ENCODE measurements at places on chromosomes 6 and 20.
A peak's percentile ranks its signal among the peaks of the same experiment; 100 is the strongest.

DNA sequence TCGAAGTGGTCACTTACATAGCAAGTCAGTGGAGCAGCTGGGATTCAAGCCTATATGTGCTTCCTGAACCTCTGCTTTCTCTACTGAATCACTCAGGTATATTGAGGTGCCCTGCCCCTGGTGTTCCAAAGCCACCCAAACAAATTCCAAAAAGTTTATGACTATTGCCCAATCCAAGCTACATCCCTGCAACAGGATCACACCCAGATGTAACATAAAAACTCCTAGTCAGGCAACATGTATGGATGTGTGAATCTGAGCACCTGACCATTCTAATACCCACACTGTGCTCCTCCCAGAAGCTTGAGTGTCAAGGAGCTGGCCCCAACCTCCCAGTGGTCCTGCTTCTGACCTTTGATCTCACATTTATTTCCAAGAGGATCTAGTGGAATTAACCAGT, 39.5 kb upstream of the SIRPA start:
- no peak for DNase-seq

GRCh38 chr20:23267909-23268308, 82.7 kb upstream of the NXT1 start:
- DNase-seq: no peak

GRCh38 chr6:117951783-117952182, 44.7 kb downstream of the SLC35F1 start:
- no peak for DNase-seq

- no peak for DNase-seq
These were observed 1.9 kb downstream of the ABRACL start for GRCh38 chr6:139030228-139030963.

DNA sequence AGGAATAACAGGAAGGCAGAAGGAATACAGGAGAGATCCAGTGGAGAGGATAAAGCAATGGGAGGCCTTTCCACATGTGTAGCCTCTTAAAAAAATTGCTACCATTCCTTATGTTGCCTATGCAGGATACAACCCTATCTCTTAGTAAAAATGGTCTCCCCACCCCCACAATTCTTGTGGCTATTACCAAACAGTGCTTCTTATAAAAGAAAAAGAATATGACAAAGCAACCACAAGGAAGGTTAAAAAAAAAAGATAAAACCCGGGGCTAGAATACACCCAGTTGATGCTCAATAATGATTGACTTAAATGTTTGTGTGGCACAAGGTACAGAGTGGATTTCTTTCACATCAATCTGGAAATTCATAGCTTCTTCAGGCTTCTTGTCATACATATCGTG, 250.9 kb downstream of the HIVEP2 start:
- DNase-seq: peak; percentile 26

- peak; percentile 84 for DNase-seq
These were observed 93.5 kb downstream of the MAP3K7 start for GRCh38 chr6:90493332-90493731.

- DNase-seq: peak; percentile 82
These were observed 6.5 kb upstream of the BCAS4 start for GRCh38 chr20:50788045-50788991.

- DNase-seq: no peak
These were observed 15.4 kb downstream of the GCLC start for GRCh38 chr6:53529324-53530036.

DNA sequence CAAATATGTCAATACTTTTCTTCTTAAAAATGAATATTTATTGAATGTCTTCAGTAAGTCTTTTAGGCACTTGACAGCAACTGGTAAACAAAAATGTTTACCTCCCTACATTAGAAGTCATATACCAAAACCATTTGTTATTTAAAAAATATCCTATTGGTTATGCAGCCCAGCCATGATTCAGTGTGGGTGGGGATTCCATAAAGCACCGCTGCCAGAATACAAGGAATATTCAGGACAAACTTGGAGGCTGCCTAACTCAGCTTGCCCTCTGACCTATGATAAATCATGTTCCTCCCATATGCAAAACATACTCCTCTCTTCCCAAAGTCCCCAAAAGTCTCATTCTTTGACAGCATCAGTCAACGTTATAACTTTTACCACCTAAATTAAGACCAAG, 486.8 kb upstream of the IRAK1BP1 start:
- DNase-seq: no peak

GRCh38 chr6:29925727-29926412, 16.5 kb upstream of the HLA-A start:
- DNase-seq: no peak

DNA sequence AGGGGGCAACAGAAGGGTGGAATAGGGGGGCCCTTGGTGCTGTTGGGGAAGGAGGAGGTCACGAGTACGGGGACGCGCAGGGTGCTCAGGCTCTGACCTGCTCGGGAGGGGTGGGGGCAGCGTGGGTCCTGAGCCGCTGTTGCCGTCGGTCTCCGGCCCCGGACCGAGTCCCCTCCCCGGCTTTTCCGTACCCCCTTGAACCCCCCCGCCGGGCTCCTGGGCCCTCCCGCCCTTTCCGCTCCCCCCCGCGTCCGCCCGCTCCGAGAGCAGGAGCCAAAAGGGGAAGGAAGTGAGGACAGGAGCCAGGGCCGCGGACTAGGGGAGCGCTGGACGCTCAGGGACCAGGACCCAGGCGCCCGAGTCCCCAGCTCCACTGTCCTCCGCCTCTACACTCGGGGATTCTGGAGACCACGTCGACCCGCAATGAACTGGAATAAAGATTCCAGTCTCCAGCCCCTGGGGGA, at the start of gene RGL2:
RGL2 (minus strand) TSS at position 170 of the 464 bp plus-strand sequence. CDS start 332 bp downstream, outside the sequence.
- peak; percentile 62 for DNase-seq

DNA sequence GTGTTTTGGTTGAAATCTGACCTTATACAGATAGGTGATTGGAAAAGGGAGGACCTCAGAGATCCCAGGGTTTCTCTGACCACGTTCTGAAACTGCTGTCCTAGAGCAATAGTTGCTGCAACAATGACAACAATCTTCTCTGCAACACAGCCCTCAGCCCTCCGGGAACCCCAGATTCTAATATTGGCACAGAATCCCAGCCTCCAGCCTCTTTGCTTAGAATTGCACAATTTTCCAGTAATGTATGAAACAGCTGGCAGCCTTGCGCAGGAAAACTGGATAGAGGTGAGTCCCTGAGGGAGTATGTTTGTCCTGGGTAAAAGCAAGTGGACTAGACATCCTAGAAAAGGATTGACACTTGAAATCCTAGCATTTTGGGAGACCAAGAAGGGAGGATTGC, 30.4 kb upstream of the PNRC1 start:
- peak; percentile 92 for DNase-seq

DNA sequence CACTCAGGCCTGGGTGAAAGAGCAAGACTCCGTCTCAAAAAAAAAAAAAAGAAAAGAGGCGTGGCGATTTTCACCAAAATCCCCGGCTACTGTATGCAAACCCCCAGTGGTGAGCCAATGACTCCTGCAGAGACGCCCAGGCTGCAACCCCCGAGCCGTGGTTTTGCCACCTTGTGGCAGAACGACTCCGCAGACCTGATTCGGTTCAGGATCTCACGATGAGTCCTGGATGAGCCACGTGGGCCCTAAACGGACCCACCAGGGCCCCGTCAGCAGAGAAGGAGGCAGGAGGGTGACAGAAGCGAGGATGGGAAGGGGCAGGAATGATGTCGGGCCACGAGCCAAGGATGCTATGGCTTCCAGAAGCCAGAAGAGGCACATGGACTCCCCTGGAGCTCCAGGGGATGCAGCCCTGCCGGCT, 42.5 kb downstream of the SLC2A4RG start:
- DNase-seq: no peak

GRCh38 chr20:8602389-8603116, 466.3 kb upstream of the PLCB4 start:
- DNase-seq: peak; percentile 11

DNA sequence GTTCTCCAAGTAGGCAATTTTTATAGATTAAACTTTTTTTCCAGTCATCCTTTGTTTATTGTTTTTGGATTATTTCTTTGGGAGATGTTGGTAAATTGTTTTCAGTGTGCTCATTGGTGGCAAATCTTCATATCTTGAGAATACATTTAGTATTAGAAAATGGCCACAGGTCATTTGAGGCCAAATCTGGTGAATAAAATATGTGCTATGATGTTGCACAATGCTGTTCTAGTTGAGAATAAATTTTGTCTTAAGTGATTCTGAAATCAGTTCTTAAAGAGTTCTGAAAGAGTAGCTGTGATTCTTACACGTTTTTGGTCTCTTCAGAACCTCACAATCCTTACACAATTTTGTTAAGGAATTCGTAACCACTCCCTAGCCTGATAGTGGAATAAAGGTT, 20.1 kb downstream of the CDKAL1 start:
- DNase-seq: peak; percentile 34

DNA sequence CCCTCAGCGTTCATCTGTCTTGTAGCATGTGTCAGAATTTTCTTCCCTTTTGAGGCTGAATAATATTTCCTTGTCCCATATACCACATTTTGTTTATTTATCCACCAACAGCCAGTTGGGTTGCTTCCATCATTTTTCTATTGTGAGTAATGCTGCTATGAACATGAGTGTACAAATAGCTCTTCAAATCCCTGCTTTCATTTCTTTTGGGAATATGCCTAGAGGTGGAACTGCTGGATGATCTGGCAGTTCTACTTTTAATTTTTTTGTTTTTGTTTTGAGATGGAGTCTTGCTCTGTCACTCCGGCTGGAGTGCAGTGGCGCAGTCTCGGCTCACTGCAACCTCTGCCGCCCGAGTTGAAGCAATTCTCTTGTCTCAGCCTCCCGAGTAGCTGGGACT, 64.7 kb downstream of the SASH1 start:
- peak; percentile 93 for DNase-seq

- no peak for DNase-seq
These were observed 47.8 kb downstream of the GFOD1 start for GRCh38 chr6:13439644-13440043.

DNA sequence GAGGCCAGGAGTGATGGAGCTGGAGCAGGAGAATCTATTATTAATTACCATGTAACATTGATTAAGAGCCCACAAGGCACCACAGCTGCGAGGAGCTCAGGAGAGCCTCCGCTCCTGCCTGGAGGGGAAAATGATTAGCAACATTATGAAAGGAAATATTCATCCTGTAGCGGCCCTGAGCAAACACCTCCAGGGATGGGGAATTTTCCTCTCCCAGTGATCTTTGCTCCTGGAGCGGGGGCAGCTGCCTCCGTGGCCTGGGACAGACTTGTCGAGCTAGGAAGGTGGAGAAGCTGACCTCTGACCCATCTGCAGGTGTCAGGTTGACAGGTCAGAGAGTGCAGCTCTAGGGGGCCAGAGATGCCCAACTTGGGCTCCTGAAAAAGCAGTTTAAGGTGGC, 40.1 kb upstream of the SIRPA start:
- DNase-seq: no peak

- DNase-seq: no peak
These were observed 246.4 kb downstream of the KHDRBS2 start for GRCh38 chr6:62039605-62040004.

DNA sequence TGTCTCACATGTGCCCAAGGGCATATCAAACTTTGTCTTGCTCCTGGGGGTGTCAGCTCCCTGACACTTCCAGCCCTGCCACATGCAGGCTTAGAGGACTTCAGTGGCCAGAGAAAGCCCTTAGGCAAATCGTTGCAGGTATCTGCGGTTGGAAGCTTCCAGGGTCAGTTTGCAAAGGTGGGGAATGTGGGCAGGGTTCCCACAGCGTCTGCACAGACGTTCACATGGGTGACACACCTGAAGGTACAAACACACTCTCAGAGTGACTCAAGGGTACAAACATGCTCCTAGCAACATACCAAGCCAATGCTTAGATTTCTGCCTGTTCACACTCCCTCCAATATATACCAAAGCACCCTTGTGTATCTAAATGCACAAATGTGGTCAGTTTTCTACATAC, 30.0 kb downstream of the VSTM2L start:
- DNase-seq: no peak

- no peak for DNase-seq
These were observed 5.2 kb downstream of the SGK2 start for GRCh38 chr20:43563991-43564390.

- peak; percentile 39 for DNase-seq
These were observed 11.3 kb downstream of the KDM1B start for GRCh38 chr6:18166312-18167036.

- peak; percentile 42 for DNase-seq
These were observed 39.1 kb upstream of the ARHGAP18 start for GRCh38 chr6:129748901-129749748.

DNA sequence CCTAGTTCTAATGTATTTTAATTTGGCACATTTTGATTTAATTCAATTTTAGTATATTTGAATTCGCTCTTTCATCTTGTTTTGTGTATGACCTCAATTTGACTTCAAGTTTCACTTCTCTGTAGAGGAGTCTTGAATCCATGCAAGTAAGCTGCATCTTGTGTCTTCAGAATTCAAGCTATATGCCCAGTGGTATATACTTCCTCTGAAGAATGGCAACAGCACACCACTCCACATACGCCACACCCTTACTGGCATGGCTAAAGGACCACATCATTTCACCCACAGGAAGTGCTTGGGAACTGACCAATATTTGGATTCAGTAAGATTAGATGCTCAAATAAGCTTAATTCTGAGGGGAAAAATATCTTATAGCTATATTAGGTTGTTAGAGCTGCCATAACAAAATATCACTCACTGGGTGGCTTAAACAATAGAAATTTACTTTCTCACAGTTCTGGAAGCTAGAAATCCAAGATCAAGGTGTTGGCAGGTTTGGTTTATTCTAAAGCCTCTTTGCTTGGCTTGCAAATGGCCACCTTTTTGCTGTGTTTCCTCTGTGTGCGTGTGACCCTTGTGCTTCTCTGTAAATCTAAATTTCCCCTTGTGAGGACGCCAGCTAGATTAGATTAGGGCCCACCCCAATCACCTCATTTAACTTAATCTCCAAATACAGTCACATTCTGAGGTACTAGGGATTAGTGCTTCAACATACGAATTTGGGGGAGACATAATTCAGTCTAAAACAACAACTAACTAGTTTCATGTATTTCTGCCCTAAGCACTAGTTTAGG, 2.8 kb upstream of the ASF1A start:
- DNase-seq: no peak

DNA sequence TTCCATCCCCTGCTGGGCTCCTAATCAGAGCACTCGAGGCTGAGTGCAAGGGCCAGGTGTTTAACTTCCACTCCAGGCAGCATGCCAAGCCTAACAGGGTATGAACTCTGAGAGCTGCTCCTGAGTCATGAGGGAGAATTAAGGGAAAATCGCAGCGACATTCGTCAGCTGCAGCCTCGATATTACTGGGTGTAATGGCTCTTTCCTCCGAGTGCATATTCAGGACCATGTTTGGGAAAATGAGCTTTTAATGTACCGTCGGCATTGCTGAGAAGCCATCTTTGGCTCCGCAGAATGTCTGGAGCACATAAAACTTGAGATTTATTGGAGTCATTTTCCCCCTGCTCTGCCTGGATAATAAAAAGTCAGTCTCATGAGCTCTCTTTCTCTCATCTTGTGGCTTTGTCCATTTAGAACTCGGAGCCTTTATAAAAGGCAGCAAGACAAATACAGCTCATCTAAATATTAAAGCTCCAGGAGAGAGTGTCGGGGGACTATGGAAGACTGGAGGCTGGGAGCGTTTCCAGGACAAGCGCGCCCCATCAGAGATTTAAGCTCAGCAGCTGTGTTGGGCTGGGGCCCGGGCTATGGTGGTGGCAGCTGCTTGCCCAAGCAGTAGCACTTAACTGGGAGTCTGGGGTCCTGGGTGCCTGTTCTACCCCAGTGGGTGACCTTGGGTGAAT, 103.7 kb downstream of the TOX2 start:
- DNase-seq: peak; percentile 79

Data from fibroblast of pulmonary artery (primary cell).